ENCODE measurements at places on chromosomes 12 and 14. TPM values are rescaled to one million over a fixed set of nuclear protein-coding genes. Genes with fewer than 3 reads are reported as not detected.

RHEBL1 gene
- total RNA-seq, result 1.9 TPM

PMCH gene
- total RNA-seq, result not detected

SOAT2 gene
- total RNA-seq, result not detected

LHX5 gene
- total RNA-seq, result not detected

VEZT gene
- total RNA-seq, result 106 TPM

VDR gene
- 6.1 TPM for total RNA-seq

PCED1B gene
- 2.4 TPM for total RNA-seq

TRHDE gene
- 0.87 TPM for total RNA-seq

MYBPC1 gene
- not detected for total RNA-seq

PXMP2 gene
- 9.0 TPM for total RNA-seq

SLC25A29 gene
- total RNA-seq, result 30.2 TPM

MUCL1 gene
- not detected for total RNA-seq

COCH gene
- total RNA-seq, result 0.87 TPM

ERC1 gene
- 60.2 TPM for total RNA-seq

DNA sequence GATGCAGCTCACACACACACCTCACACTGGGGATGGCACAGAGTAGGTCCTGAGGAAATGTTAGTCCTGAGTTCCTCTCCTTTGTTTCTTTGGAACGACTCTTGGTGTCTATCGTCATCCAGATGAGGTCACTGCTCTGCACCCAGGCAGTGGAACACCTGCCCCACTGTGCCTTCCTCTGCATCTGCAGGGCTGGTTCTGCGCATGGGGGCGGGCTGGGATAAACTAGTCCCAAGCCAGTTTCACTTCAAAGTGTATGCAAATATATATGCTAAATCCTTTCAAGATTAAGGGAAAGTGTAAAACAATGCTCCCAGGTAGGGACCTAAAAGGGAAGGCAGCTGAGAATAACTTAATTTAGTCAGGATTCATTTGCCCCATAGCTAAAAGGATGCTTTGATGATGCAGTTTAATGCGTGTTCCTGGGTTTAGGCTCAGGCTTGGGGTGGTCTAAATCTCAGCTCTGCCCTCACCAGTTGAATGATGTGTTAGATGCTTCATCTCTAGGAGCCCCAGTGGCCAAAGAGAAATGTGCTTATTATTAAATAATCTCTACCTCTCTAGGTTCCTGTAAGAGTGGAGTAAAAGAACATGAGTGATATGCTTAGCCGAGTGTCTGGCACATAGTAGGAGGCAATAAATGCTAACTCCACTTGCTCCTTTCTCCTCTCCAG lies 47.1 kb upstream of the OVCH1 start:
- no peak for DNase-seq

- DNase-seq, result no peak
These were observed at the start of gene CD4 for GRCh38 chr12:6788972-6789924. Gene CD4, plus strand, starts transcription at chr12:6789528. Its CDS starts 10,611 bp downstream, at chr12:6800139.

DNA sequence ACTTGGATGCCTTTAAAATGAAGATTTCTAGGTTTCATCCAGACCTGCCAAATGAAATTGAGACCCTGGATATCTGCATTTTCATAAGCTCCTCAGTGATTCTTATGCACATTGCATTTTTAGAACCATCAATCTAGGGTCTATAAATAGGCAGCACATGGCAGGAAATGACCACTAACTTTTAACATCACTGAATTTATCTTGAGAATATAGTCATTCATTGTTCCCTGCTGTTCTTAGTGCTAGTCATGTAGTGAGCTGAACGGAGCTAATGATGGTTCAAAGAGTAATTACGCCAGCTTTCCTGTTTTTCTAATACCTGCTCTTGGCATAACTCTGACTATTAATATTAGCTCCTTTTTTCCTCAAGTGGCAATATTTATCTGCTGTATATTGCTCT lies 91.6 kb downstream of the TPH2 start:
- no peak for DNase-seq

DNA sequence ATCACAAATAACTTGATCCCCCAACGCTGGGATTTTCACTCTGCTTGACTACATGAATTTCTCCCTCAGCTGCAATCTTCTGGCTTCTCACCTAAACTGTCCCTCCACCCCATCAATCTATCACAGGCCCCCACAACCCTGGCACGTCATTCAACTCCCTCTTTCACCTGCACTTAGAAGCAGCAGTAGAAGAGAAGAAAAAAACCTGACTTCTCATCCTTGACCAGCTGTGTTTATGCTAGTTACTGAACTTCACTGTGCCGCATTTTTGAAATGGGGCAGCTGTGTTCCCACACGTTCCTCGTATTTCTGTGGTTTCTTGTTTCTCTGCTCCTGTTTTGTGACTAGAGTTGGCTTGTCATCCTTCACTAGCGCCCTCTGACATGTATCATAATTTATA lies 35.0 kb downstream of the ITPR2 start:
- peak; percentile 74 for DNase-seq

GRCh38 chr12:66848967-66849366 lies 170.1 kb upstream of the GRIP1 start:
- no peak for DNase-seq

DNA sequence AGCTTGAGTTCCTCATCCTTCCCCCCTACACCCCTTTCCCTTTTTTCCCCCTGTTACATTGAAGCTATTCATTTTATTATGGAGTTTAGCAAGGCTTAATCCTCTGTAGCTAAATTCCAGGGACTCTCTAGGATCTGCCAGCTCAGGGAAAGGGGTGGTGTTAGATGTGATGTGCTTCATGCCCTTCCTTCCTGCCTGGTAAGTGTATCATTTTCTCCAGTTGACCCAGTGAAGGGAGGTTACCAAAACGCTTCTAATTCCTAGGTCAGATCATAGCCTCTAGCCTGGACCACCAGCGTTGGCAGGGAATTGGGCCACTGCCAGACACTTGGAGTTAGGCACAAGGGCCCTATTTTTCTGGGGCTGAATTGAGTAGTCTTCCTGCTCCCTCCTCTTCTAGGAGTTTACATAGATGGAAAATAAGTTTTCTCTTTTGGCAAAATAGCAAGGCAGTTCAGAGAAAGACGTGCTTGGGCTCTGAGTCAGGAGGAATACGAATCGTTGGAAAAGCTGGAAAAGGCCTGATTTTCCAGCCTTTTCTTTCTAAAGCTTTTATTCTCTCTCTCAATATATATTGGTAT lies 88.3 kb downstream of the NPAS3 start:
- DNase-seq, result peak; percentile 69

DNA sequence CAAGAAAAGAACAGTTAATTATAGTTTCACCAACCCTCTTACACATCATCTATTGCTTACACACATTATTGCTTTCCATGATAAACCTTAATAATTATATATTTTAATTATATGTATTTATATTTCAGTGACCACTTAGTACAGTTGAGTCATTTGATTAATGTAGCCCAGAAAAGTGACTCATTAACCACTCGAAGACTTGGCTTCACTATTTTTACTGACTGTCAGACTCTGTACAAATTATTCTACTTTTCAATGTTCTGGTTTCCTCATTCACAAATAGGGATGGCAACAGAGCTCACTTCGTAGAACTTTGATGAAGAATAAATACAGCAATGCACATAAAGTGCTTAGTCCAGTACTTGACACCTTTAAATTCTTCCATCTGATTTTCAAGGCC lies 98.3 kb downstream of the CFAP54 start:
- DNase-seq, result peak; percentile 74

DNA sequence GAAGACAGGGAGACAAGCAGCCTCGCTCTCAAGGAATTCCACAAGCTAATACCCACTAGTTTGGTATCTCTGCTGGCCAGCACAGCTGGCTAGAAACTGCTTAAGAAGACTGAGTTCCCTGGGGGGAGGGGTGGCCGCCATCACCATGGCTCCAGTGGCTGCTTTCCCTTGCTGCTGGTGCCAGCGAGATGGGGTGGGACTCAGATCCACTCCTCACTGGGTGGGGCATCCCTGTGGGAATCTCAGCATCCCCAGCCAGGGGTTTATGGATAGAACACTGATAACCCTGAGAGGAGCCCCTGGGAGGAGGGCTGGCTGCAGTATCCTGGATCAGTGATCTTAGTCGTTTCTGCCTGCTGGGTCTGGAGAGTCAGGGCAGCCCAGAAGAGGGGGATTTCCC lies 170.6 kb upstream of the MDGA2 start:
- no peak for DNase-seq

GRCh38 chr14:80764496-80764895 lies 177.0 kb downstream of the CEP128 start:
- DNase-seq, result peak; percentile 27

DNA sequence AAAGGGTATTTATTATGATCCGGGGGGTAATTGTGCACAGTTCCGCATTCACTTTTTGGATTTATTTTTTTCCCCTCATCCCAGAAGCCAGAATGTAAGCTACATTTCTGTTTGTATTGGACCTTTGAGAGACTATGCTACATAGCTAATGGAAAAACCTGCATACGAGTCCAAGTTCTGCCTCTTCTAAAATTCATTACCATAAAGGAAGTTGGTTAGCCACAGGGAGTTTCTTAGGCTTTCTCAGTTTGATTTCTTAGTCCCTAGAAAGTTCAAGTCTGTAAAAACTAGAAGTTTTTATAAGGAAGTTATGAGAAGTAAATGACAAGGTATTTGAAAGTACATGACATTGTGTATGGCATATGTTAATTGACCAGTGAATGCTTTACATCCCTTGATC lies 138.7 kb downstream of the PDE3A start:
- no peak for DNase-seq

DNA sequence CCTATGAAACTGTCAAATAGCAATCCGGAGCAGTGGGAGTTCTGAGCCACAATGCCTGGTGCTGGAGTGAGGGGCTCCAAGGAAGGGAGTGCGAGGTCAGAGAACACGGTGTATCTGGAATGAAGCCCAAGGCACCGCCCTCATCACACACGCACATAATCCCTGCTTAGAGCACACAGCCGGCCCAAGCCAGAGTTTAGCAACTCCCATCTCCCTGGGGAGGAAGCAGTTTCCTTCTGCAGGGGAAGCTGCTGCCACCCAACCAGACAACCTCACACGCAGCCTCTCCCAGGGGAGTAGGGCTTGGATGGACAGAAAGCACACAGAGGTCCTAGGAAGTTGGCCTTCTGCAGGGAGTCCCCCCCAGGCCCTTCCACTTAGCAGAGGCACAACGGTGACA lies 31.3 kb downstream of the ACTN1 start:
- no peak for DNase-seq

- DNase-seq, result peak; percentile 69
These were observed 192.2 kb downstream of the SYT1 start for GRCh38 chr12:79056775-79057174.

DNA sequence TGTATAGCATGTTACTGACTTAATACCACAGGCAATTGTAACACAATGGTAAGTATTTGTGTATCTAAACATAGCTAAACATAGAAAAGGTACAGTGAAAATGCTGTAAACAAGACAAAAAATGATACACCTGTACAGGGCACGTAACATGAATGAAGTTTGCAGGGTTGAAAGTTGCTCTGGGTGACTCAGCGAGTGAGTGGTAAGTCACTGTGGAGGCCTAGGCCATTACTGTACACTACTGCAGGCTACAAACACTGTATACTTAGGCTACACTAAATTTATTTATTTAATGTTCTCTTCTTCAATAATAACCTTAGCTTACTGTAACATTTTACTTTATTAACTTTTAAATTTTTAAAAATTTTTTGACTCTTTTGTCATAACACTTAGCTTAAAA lies 158.4 kb downstream of the IPO8 start:
- no peak for DNase-seq

DNA sequence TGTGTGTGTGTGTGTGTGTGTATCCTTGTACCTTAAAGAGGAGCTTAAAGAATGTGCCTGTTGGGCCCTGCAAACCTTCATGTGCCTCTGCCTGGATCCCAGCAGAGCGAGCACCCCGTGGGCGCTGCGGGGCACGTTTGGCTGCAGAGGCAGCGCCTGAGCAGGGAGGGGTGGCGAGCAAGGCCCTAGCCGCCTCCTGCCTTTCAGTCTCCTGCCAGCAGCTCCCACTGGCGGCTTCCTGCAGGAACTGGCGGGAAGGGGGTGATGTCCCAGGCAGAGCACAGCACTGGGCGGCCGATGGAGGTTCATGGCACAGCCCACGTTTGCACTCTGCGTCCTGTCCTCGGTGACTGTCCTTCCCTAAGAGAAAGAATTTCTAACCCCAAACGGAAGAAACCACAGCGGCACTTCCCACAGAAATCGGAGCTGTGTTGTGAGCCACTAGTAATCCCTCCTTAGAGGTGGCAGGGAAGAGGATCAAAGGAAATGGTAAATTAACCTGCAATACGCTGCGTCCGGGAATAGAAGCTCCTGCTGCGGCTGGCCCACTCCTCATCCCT lies 19.8 kb downstream of the ZBTB42 start:
- peak; percentile 51 for DNase-seq

DNA sequence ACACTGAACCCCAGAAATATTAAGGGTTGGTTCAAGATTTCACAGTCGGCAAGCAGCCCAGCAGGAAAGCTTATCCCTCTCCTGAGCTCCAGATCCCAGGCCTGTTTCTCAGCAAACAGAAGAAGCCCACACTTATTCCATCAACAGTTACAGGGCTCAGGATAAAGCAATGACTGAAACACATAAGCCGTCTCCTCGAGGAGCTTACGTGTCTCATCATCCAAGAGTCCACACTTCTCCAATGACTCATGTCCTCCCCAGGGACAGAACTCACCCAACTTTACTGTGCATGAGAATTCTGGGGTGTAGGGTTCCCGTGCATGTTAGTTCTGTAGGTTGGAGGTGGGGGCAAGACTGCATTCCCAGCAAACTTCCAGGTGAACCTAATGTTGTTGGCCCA lies 31.2 kb downstream of the GSC start:
- no peak for DNase-seq

DNA sequence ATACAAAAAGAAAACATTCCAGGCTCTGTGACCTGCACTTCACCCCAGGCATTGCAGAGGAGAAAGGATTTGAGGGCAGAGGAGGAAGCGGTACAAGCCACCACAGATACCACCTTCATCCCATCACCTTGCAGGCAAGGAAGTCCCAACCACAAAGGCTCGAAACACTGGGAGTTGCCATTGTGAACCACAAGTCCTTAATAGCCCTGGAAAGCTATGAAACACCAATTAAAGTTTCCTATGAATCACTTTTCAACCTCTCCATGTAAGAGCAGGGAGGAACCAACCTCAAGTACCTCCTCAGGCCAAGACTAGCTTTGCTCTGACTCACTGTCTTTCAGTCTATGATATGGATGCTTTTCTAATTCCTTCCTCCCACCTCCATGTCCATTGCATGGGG lies 27.0 kb downstream of the MAP3K9 start:
- DNase-seq, result peak; percentile 96

DNA sequence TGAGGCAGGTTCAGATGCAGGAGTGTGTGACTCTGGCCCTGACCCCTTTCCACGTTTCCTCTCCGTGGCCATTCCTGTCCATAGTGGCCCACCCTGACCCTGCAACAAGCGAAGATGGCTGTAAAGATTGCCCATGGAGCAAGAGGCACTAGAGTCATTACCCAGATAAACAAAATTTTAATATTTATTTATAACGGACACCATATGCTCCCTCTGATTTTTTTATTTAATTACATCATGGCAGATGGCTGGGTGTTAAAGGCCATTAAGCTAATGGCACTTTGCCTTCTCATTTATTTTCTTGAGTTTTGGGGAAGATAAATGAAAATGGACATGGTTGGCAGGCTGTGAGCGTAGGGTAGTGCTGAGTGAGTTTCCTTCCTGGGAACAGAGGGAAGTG lies 58.7 kb downstream of the WSCD2 start:
- DNase-seq, result no peak
